CD4-positive, CD25-positive, alpha-beta regulatory T cell (primary cell): ENCODE measurements at places on chromosomes 1 and 21. TPM values are rescaled to one million over a fixed set of nuclear protein-coding genes. Genes with fewer than 3 reads are reported as not detected.

GRCh38 chr1:182718311-182718710, 33.9 kb upstream of the RGS8 start:
- DNase-seq, result peak; percentile 13

Gene PER3
- 14.1 TPM for total RNA-seq

DNA sequence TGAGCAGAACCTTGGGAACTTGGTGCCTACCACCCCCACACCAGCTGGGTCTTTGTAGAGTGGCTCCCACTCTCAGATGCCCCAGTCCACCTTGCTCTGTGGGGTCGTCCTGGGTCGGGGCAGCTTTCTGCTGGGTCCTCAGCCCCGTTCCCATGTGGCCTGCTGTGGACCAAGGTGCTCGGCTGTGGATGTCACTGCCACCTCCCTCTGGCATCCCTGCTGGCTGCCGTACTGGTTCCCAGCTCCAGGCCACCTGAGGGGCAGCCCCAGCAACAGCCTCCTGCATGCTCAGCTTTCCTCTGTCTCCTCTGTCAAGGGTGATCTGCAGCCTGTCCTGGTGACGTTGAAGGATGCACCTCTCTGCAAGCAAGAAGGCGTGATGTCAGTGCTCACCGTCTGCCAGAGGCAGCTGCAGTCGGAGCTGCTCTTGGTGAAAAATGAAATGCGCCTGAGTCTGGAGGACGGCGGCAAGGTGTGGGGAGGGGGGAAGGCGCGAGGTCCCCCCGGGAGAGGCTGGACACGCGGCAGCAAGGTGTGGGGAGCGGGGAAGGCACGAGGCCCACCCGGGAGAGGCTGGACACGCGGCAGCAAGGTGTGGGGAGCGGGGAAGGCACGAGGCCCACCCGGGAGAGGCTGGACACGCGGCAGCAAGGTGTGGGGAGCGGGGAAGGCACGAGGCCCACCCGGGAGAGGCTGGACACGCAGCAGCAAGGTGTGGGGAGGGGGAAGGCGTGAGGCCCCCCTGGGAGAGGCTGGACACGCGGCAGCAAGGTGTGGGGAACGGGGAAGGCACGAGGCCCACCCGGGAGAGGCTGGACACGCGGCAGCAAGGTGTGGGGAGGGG, 45.9 kb upstream of the DIP2A start:
- DNase-seq, result no peak

Gene TP73
- not detected for total RNA-seq

GRCh38 chr1:7847599-7847998, 5.3 kb downstream of the UTS2 start:
- no peak for DNase-seq

Gene FCRLB
- not detected for total RNA-seq

DNA sequence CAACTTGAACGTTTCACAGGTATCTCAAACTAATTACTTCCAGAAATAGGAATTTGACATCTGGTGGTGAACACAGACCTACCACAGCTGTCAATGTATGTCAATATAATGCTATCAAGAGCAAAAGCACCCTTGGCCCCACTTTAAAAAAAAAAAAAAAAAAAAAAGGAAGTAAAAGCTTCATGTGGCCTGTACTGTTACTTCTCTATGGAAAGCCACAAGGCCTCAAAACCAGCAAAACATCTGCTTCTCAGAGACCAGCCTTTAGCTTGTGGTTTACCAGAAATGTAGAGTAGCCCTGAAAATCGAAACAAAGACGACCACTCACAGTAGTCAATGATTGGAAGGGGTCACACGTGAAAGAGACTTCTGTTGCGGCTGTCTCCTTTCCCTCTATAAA, 109.6 kb downstream of the SLC45A1 start:
- peak; percentile 79 for DNase-seq

DNA sequence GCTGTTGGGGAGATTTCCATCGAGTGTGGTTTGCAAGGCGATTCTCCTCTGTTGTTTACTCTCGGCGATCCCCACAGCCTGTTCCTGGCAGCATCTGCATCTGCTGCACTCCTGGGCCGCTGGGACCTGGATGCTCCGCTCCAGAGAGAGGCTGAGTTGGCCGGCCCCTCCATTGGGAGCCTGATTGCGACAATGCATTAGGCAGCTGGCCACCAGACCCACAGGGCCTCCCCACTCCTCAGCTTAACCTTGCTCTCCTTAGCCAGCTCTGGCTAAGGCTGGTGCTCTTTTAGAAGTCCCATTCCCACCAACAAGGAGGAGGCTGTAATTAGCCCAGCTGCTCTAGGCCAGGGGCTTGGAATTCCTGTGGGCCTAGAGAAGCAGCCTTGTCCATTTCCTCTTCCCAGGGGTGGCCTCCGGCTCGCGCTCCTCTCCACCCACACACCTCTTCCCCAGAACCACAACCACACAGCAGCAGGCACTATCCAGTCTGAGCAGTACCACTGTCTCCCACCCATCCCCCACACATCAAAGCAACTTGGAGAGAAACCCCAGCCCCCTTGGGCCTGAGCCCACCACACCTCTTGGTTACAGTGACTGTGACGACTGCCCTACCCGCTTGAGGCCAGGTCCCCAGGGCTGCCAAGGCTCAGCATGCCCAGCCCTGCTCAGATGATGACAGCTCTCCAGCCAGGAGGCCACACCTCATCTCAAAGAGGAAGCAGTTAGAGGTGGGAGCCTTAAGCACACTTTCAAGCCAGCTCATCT, 193.8 kb upstream of the EDN2 start:
- peak; percentile 63 for DNase-seq

Gene OR10R2
- total RNA-seq, result not detected

- no peak for DNase-seq
These were observed 12.1 kb downstream of the PLOD1 start for GRCh38 chr1:11946647-11947046.

GRCh38 chr1:69401879-69402278, 165.8 kb upstream of the LRRC7 start:
- DNase-seq, result no peak

- DNase-seq, result no peak
These were observed 155.7 kb upstream of the FAM78B start for GRCh38 chr1:166322470-166322869.
